ENCODE measurements at places on chromosomes 7 and 10. TPM values are rescaled to one million over a fixed set of nuclear protein-coding genes. Genes with fewer than 3 reads are reported as not detected.
A peak's percentile ranks its signal among the peaks of the same experiment; 100 is the strongest.

DNA sequence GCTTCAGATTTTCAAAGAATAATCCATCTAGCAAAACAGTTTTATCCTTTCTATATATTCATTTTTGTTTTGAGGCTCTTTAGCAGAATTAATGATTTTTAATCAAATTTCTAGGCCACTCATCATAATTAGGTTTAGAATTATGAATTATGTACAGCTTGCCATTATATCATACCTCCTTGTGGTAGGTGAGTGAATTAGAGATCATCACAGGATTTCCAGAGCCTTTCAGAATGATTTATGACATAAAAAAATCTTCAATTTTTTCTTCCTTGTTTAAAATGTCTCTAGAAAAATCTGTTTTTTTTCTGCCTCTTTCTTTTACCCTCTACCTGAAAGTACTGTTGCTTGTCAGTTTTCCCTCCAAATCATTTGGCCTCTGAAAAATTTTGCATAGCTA lies 433.3 kb downstream of the LRMDA start:
- DNase-seq: no peak

DNA sequence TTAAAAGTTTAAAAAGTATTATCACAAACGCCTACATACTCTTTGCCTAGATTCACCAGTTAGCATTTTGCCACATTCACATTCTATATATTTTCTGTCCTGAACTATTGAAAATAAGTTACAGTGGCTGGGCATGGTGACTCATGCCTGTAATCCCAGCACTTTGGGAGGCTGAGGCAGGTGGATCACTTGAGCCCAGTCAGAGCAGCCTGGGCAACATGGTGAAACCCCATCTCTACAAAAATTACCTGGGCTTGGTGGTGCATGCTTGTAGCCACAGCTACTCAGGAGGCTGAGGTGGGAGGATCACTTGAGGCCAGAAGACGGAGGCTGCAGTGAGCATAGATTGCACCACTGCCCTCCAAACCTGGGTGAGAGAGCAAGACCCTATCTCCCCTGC lies 5.3 kb downstream of the ARPC1A start:
- peak; percentile 40 for DNase-seq

DNA sequence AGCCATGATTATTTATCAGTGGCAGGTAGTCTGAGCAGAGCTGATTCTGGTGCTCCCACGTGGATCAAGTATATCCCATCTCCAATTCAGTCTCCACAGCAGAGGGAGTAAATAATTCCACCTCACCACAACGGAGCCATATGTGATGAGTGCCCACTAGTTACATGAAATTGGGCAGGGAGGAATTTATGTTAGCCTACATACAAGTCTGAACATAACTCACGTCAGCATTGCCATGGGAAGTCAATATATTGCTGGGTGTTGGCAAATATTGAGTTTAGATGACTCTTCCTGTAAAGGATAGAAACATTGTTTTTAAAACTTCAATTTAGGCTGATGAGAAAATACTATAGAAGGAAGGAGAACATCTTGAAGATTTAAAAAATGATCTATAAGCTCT lies 269.0 kb upstream of the BMPER start:
- DNase-seq: peak; percentile 24

DNA sequence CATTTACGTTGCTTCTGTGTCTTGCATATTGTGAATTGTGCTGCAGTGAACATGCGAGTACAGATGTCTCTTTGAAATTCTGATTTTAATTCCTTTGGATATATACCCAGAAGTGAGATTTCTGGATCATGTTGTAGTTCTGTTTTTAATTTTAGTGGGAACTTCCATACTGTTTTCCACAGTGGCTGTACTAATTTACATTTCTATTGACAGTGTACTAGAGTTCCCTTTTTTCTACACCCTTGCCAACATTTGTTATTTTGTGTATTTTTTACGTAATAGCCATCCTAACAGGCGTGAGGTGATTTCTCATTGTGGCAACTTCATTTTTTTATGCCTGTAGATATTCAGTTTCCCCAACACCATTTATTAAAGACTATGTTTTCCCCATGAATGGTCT lies 144.7 kb upstream of the INHBA start:
- no peak for DNase-seq

GRCh38 chr7:99927536-99927935 lies 1.9 kb downstream of the GJC3 start:
- DNase-seq: no peak

DNA sequence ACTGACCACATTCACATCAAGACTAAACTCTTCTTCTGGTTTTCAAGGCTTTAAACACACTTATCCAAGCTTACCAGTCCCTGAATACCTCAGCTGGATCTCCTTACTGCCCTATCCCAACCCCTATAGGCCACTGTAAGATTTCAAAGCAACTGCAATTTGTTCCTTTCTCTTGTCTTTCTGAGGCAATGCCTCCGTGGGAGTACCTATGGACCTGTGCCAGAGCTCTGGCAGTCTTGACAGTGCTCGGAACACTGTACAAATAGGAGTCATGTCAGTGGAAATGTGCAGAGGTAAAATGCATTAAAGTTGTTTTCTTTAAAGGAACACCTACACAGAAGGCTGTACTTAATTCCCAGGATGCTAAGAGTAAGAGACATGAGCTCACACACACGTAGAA lies 124.7 kb downstream of the CNOT4 start:
- DNase-seq: peak; percentile 29

DNA sequence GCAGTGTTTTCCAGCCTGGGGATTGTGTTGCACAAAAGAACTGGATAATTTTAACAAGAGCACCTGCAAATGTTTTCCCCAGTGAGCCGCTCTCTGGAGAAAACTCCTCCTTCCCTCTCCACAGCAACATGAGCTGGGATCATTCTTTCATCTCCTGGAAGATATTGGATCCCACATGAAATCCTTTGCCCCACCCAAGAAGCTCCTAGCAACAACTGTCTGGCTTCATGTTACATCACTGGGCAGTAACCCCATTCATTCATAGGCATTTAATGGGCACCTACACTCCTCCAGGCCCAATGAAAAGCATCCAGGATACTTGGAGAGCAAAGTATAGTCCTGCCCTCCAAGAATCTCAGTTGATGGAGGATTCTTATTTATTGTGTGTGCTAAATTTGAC lies 27.2 kb downstream of the LSM5 start:
- DNase-seq: no peak

- peak; percentile 86 for DNase-seq
These were observed 71.4 kb downstream of the AHR start for GRCh38 chr7:17369691-17370426.

- no peak for DNase-seq
These were observed 229.1 kb upstream of the GRB10 start for GRCh38 chr7:51011710-51012350.

- DNase-seq: no peak
These were observed 5.0 kb upstream of the FUOM start for GRCh38 chr10:133362846-133363245.

GRCh38 chr10:124027651-124028050 lies 65.7 kb downstream of the CHST15 start:
- DNase-seq: no peak

GRCh38 chr10:93181271-93182048 lies 107.8 kb downstream of the CYP26A1 start:
- DNase-seq: no peak

DNA sequence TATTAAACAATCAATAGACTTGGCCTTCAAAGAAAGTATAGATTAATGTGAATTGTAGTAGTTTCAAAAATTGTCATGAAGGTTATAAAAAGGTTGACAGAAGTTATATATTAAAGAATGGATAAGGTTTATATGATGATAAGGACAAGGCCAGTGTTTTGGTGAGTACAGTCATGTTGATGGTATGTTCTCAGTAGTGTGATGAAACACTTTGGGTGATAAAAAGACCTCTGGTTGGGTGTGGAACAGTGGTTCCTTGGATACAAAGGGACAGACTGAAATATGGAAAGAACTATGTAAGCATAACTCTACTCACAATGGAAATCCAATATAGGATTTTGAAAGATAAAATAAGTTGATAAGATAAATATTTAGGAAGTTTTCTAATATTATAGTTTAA lies 866.3 kb downstream of the ANKRD7 start:
- DNase-seq: peak; percentile 28

DNA sequence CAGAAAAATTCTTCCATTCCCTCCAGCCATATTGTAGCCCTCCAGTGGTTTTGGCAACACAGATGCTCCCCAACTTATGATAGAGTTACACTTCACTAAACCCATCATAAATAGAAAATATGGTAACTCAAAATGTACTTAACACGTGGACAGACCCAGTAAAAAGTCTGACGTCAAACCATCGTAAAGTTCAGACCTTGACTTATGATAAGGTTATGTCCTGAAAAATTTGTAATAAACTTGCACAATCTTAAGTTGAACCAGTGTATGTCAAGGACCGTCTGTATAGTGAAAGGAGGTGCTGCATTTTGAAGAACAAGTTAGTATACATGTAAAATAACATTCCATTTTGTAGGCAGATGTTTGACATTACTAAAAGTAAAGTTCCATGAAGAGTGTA lies 142.8 kb downstream of the NSUN6 start:
- DNase-seq: no peak

- DNase-seq: peak; percentile 91
These were observed 52.8 kb downstream of the DLG5 start for GRCh38 chr10:77873536-77874380.

DNA sequence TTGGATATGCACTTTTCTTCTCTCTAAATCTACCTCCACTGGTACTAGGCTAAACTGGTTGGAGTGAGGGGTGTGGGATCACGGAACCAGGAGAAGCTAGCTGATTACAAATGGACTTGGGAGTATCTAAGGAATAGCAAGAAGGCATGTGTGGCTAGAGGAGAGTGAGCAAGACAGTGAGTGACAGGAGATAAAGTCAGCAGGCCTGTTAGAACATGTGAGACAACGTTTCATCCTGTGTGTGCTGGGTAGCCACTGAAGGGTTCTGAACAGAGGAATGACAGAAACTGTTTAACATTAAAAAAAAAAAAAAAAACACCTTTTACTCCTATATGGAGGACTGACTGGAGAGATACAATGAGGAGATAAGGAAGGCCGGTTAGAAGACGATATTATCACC lies 51.7 kb downstream of the ZNF438 start:
- DNase-seq: peak; percentile 70

GRCh38 chr10:87771871-87772500 lies 46.0 kb downstream of the ATAD1 start:
- DNase-seq: peak; percentile 15

DNA sequence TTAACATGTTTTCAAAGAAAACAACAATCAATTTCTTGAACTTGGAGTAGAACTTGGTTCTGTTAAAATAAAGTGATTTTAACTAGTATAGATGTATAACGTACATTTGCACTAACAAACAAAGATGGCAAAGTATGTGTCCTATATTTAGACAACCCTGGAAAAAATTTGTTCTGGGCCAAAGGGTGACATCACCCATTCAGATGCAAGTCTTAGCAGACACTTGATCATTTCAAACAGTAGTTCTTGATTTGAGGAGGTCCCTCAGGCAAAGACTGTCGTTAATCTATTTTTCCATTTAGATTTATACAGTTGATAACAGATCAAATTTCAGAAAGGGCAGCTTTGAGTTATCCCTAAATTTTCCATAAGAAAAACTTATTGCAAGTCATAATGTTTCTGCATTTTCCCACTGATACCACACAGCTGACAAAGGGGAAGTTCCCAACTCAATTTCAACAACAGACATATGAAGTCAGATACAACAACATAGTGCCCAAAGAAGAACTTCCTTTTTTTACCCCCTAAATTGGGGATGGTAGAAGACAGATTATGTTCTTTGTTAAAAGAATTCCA lies 5.2 kb downstream of the NMT2 start:
- no peak for DNase-seq

GRCh38 chr7:140698477-140698876 lies 2.0 kb downstream of the NDUFB2 start:
- no peak for DNase-seq

DNA sequence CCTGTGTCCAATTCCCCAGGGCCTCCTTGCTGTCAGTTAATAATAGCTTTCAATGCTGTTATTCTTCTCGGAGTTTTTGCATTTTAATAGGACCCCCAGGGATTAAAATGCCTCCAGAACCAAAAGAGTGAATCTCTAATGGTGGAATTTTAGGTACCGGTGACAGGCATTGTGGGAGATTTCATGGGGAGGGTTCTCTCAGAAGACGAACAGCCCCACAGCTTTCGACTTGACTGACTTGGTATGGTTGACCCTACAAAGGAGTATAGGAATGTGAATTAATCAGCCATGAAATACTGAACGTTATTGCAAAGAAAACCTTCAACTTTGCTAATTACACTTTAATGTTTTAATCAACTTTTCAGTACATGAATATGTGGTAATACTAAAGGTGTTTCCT lies 206.3 kb upstream of the FZD8 start:
- DNase-seq: no peak

DNA sequence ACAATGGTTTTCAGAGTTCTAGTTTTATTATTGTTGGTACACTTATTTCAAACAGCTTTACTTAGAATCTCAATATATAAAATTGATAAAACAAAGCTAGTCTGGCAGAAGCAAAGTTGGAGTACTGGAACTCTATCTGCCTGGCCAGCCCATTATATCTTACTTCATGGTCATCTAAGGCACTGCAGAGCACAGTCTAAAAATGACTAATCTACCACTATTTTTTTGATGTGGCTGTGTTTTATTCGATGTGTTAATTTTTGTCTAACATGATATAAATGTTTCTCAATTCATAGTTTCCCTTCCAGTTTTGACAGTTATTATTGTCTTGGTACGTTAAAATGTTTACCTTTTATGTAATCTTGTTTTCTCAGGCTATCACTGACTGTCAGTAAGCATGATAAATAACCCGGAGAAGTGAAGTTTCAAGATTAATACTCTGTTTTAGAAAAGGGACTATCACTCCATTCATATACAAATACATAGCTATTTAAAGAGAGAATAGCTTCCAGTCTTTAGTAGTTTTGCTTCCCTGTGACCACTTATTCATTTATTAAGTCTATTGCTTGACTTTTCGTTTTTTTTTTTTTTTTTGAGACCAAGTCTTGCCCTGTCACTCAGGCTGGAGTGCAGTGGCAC lies 60.6 kb upstream of the CSTF2T start:
- no peak for DNase-seq

- no peak for DNase-seq
These were observed 67.1 kb downstream of the OAT start for GRCh38 chr10:124351481-124352220.

HOXA10 gene
- 4.2 TPM for total RNA-seq

NOD1 gene
- total RNA-seq: 6.0 TPM

SPDYE16 gene
- total RNA-seq: not detected

CUX1 gene
- total RNA-seq: 23.0 TPM

CLCN1 gene
- not detected for total RNA-seq

WNT8B gene
- not detected for total RNA-seq
